T follicular helper cell (primary cell): ENCODE measurements at places on chromosomes 12 and 14.

DNA sequence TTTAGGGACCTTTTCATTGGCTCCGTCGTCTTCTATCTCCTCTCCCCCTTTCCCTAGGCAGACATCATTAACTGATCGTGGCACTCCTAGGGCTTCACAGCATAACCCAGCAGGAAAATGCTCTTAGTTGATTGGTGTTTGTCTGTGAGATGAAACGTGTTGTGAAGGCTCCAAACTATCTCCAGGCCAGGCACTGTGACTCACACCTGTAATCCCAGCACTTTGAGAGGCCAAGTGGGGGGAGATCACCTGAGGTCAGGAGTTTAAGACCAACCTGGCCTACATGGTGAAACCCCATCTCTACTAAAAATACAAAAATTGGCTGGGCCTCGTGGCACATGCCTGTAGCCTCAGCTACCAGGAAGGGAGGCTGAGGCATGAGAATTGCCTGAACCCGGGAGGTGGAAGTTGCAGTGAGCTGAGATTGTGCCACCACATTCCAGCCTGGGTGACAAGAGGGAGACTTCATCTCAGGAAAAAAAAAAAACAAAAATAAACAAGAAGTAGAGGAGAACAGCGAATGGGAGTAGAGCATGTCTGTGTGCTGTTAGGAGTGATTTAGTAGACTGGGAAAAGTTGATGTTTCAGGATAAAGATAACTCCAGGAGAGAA, 32.3 kb upstream of the WDR89 start:
- no peak for DNase-seq

- DNase-seq: no peak
Measured at GRCh38 chr12:10737249-10737648, 14.1 kb upstream of the YBX3 start.

- no peak for DNase-seq
Measured at GRCh38 chr12:64745259-64745807, 13.9 kb downstream of the GNS start.

- DNase-seq: no peak
Measured at GRCh38 chr12:6747216-6747615, 5.7 kb downstream of the MLF2 start.

DNA sequence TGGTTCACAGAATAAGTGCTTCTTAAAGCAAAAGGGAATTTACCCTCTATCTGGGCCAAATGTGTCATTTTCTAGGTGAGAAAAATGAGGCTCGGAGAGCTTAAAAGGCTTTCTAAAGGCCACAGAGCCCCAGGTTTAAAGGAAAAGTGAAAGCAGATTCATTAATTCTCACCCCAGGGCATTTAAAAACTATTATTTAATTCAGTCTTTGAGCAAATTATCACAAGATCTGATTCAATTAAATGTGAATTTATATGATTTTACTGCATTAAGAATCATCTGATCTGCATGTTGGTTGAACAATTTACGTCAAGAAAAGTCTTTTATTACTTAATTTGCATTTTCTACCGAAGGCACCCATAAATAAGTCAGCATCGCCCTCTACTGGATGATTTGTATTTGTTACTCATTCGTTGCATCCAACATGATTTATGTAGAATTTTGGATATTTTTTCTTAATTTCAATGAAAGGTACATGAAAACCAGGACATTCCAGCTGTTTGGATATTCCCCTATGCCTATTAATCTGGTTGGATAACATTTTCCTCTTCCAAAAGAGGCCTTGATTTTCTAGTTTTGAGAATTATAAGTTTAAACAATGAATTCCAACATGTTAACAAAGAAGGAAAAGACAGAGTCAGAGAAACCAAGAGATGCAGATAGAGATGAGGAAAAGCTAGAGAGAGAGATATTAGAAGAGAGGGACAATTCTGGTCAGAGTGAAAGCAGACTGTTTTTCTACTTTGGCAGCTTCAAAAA, 19.1 kb upstream of the DHRS7 start:
- DNase-seq: peak; percentile 9

GRCh38 chr12:107735763-107736162, 25.2 kb downstream of the PRDM4 start:
- no peak for DNase-seq

- DNase-seq: no peak
Measured at GRCh38 chr12:57454213-57454565, 918 bp upstream of the INHBE start.

DNA sequence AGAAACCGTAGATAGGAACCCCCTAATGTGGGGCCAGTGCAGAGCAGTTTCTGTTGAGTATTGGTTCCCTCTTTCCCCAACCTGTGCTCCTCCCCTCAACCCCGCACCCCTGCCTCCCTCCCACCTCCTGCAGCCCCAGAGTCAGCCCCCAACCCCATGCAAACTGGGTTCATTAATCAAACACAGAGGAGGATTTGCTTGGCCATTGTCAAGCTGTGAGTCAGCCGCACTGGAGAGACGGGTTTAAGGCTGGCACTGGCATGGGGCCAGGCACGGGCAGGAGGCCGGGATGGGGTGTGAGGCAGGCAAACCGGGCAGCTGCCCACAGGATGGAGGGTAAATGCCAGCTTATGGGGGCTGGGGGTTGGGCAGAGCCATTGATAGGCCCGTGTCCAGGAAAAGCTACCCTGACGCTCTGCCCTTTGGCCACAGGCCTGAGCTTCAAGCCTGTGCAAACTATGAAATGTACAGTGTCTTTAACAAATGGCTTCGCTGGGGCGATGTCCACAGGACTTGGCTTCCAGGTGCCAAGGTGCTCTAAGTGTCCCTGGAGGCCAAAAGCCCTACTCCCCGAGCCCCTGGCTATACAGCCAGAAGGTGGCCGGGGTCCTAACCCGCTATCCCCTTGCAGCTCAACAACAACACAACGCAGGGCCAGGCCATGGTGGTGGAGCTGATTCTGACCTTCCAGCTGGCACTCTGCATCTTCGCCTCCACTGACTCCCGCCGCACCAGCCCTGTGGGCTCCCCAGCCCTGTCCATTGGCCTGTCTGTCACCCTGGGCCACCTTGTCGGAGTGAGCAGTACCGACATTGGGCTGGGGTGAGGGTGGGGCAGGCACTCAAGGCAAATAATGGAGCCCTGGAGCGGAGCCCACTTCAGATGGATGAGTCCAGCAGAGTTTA, 1.4 kb downstream of the AQP5 start:
- no peak for DNase-seq

- DNase-seq: no peak
Measured at GRCh38 chr14:73188501-73188911, 48.8 kb upstream of the PAPLN start.

GRCh38 chr12:127401005-127401404, 866.0 kb upstream of the TMEM132C start:
- no peak for DNase-seq

GRCh38 chr12:41950455-41950854, 194.2 kb downstream of the GXYLT1 start:
- no peak for DNase-seq

DNA sequence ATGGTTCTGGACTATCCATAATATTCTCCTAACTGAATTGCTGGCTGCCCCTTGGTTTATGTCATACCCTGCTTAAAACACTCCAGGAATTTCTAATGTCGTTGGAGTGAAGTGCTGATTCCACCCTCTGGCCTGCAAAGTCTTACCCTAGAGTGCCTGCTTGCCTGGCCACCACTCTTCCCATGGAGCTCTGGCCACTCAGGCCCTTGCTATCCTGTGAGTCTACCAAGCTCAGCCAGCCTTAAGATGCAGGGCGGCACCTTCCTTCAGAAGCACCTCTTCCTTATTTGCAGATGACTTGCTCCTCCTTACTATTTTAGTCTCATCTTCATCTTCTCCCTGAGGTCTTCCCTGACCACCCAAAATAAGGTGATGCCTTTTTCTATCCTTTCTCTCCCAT, 35.3 kb downstream of the SLC6A15 start:
- no peak for DNase-seq

DNA sequence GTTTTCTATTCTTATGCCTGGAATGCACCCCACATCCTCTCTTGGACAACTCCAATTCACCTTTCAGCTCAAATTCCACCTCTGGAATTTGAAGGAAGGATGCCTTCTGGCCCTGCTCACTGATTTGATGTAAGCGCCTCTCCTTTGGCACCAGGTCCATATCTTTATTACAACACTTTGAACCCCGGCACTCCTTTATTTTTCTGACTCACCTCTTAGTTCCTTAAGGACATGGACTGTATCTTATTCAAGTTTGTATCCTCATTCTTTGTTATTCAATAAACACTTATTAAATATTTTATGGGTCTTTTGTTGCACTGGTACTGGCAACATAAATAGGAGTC, 3.1 kb downstream of the GALC start:
- DNase-seq: no peak

- no peak for DNase-seq
Measured at GRCh38 chr12:112671564-112671963, 120.0 kb upstream of the RPH3A start.

DNA sequence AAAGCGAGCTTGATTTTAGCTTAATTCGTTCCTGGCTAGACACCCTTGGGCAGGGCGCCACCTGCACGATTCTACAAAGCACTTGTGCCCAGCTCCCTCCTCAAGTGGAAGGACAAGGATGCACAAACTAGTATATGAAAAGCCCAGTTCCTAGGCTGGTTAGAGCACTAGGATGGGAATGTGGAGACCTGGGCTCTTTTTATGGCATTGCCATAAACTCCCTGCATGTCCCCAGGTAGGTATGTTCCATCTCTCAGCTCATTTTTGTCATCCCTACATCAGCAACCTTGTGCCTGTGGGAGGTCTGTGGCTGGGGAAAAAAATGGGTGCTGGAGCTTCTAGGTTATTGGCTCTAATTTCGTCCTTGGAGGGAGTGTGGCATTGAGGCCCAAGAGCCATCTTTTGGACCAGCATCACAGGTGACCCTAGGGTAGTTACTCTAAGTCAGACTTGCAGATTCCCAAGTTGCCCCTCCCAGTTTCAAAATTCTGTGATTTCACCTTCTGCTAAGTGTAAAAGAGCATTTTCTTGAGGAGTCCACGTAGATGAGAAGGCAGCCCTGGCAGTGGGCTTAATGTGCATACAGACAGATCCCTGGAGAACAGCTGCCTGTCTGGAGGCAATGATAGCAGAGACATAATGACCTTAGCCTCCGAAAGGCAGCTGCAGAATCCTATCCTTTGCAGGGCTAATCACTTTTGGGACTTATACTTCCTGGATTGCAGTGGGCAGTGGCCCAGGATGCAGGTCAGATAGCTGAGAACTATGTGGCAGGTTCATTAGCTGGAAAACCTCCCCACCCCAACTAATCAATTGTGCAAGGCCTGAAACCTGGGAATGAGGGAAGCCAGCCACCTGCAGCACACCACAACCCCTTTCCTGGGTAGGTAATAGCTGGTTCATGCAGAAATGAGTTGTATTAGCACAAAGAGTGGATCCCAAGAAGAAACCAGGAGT, 47.6 kb upstream of the BDKRB2 start:
- DNase-seq: no peak

DNA sequence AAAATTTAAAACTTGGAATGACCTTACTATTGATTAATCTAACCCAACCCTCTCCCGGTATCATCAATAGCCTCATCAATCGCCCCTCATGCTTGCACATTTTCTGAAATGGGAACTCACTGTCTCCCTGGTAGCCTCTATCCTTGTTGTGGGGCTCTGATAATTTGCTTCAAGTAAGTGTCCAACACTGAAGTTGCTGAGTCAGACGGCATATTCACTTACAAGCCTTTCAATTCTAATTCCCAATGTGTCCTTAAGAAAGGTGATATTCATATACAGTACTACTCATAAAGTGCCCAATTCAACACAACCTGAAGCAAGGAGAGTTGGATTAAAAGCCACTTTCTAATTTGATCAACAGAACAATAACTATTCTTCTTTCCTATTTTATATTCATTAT, 1146.1 kb upstream of the TMEM132C start:
- no peak for DNase-seq

DNA sequence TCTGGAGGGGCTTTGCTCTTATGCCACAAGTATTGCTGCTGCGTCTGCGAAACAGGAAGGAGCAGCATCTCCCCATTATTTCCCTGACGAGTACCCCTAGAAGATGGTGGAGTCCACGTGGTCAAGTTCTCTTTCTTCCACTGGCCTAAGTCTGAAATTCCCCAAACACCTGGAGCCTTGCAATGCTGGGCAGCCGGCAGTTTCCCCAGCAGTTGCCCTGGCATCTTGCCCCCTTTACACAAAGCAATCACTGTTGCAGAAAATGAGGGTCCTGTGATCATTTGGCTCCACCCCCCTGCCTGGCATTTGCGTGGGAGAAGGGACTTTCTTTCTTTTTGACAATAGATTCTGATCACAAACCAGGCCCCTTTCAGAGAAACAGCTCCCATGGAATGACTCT, 56.9 kb downstream of the FOS start:
- no peak for DNase-seq

- no peak for DNase-seq
Measured at GRCh38 chr12:87369161-87369560, 660.0 kb downstream of the C12orf50 start.

GRCh38 chr12:92063641-92064040, 82.0 kb downstream of the BTG1 start:
- DNase-seq: no peak

GRCh38 chr12:53729644-53730043, 2.4 kb upstream of the CALCOCO1 start:
- DNase-seq: no peak

GRCh38 chr12:25241167-25242020, 9.3 kb downstream of the KRAS start:
- DNase-seq: no peak

- no peak for DNase-seq
Measured at GRCh38 chr12:115698257-115698656, 579.2 kb downstream of the MED13L start.

- DNase-seq: no peak
Measured at GRCh38 chr12:27549801-27550652, 26.0 kb downstream of the PPFIBP1 start.

DNA sequence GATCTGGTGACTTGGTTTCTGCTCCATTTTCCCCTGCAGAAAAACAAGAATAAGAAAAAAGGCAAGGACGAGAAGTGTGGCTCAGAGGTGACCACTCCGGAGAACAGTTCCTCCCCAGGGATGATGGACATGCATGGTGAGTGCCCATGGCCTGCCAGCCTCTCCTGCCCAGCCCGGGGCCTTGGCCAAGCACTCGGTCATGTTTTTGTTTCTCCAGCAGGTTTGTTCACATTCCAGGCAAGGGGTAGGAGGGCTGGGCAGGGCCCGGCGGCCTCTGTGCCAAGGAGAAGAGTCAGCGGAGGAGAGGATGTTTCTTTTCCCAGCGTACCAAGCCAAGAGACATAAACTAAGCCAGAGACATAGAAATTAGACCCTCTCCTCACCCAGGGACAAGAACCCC, 13.6 kb downstream of the BCL7A start:
- DNase-seq: no peak

GRCh38 chr12:89349814-89350213, 2.5 kb downstream of the DUSP6 start:
- no peak for DNase-seq
